ENCODE measurements at places on chromosomes 3 and 15. TPM values are rescaled to one million over a fixed set of nuclear protein-coding genes. Genes with fewer than 3 reads are reported as not detected.

Gene IMP3
- total RNA-seq = 91.4 TPM

Gene NDUFB4
- 126 TPM for total RNA-seq

Gene LXN
- 68.0 TPM for total RNA-seq

Gene CMTM7
- total RNA-seq = 10.0 TPM

Gene RPUSD2
- 6.1 TPM for total RNA-seq

Gene NEK11
- 3.2 TPM for total RNA-seq

Gene FEZF2
- not detected for total RNA-seq

Gene SLC38A3
- not detected for total RNA-seq

Gene TRH
- total RNA-seq = 0.85 TPM

Gene GNAT1
- total RNA-seq = not detected

Gene LRRC34
- 2.1 TPM for total RNA-seq

Gene ALDH1A2
- 42.6 TPM for total RNA-seq

Gene ZPLD1
- not detected for total RNA-seq

Gene PLCH1
- total RNA-seq = not detected

Gene CRYGS
- total RNA-seq = 1.1 TPM

Gene DPH3
- 14.6 TPM for total RNA-seq

Gene RAF1
- total RNA-seq = 48.3 TPM

Gene UBE2E2
- total RNA-seq = 126 TPM

Gene JMJD7
- 3.3 TPM for total RNA-seq

Gene LMAN1L
- total RNA-seq = not detected

Gene CLDN16
- not detected for total RNA-seq

Gene FOXB1
- not detected for total RNA-seq

Gene BCL2A1
- total RNA-seq = 0.12 TPM

Gene TUSC7
- not detected for total RNA-seq

Gene C3orf52
- 2.9 TPM for total RNA-seq

Gene DCLK3
- total RNA-seq = not detected

Gene ZNF620
- total RNA-seq = 0.35 TPM

Gene TRAK1
- 27.9 TPM for total RNA-seq

Gene TNFAIP8L3
- total RNA-seq = 14.4 TPM

Gene DUOXA2
- total RNA-seq = not detected

Gene B3GALNT1
- total RNA-seq = 20.7 TPM

Gene MKRN2OS
- not detected for total RNA-seq

Gene CSPG5
- total RNA-seq = not detected

Gene SHC4
- 5.6 TPM for total RNA-seq

Gene ACKR4
- total RNA-seq = 0.23 TPM

Gene GRAMD1C
- total RNA-seq = 1.3 TPM

Gene NDN
- 201 TPM for total RNA-seq

Gene IDH3A
- total RNA-seq = 15.5 TPM

Gene UROC1
- not detected for total RNA-seq

Gene PP2D1
- total RNA-seq = not detected

Gene ANKRD63
- not detected for total RNA-seq

Gene SECISBP2L
- total RNA-seq = 14.9 TPM

Gene ARRDC4
- 30.5 TPM for total RNA-seq

Gene AGBL1
- not detected for total RNA-seq

Gene GP9
- total RNA-seq = not detected

Gene UCN2
- 0.09 TPM for total RNA-seq

Gene PAQR9
- not detected for total RNA-seq

Gene GOLGA6A
- not detected for total RNA-seq

Gene DUOXA1
- not detected for total RNA-seq

Gene ARHGEF26
- 7.4 TPM for total RNA-seq
